CD4-positive, alpha-beta T cell (primary cell): ENCODE measurements at places on chromosomes 5 and 9.
A peak's percentile ranks its signal among the peaks of the same experiment; 100 is the strongest.

DNA sequence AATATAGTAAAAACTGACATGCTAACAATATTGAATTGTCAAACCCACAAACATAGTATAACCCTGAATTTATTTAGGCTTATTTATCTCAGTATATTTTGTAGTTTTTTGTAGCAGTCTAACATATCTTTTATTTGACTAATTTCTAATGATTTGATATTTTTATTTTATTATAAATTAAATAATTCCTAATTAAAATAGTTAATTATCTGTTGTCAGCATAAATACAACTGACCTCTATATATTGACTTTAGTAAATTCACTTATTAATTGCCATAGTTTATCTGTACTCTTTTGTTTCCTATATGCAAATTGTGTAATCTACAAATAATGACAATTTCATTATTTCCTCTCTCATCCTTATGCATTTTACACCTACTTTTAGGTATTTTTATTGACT is 215.1 kb upstream of the KIF2A start:
- no peak for DNase-seq

- no peak for DNase-seq
These were observed 421.7 kb downstream of the SPATA31D1 start for GRCh38 chr9:82410306-82410705.

DNA sequence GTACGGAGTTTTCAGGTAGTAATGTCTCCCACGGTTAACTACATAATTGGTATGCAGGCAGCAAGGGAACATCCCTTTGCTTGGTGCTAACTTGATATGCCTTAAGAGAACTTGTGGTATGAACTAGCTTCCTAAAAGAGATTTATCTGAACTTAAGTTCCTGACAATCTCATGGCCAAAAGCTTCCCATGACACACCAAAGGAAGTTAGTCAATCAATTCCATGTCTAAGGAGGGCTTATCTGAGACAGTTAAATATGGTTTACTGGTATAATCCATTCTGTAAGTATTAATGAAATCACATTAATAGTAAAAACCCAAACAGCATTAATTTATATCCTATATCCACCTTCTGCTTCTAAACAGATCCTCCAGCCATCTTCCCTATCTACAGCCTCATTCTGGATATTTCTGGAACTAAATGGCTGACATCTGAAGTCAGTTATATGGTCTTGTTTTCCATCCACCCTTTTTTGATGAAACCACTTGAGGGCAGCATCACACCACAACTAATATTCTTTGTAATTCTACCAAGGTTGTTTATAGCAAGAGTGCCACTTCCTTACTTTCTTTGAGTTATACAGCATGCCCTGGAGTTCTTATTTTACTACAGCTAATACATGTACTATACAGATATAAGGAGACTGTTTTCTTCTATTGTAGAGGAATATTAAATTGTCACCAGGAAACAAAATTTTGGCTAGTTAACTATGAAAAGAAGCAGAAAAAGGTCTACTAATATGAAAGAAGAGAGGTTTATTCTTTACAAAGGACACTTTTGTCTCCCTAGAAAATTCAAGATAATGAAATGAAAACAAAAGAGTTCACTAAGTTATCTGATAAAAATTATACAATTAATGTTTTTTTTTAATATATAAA is 34.7 kb downstream of the SHOC1 start:
- DNase-seq: peak; percentile 41

GRCh38 chr5:62794456-62794855 is 215.8 kb downstream of the LRRC70 start:
- no peak for DNase-seq

DNA sequence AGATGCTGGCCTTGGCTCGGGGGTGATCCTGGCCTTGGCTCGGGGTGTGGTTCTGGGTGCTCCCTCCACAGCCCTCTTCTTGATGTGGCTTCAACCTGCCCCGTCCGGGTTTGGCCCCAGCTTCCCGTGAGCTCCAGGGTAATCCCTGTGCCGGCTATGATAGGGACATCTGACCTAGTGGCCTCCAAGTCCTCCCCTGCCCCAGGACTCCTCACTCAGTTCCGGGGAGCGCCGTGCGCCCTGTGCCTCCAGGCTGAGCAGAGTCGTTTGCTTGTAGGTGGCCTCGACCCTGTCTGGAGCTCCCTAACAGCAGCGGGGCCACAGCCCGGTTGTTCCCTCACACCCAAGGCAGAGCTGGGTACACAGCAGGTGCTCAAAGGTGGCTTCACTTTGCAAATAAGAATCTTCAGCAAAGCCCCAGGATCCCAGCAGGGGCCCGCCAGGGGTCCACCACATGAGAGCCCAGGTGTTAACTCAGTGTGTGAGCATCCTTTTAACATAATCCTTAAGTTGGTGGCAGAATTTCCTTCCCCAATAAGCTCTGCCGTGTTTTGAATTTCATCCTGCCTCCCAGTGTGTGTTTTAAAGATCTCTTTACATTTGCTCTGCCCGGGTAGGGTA is 32.3 kb upstream of the CEP72 start:
- no peak for DNase-seq

- DNase-seq: no peak
These were observed 5.2 kb upstream of the PKN3 start for GRCh38 chr9:128696923-128697707.

DNA sequence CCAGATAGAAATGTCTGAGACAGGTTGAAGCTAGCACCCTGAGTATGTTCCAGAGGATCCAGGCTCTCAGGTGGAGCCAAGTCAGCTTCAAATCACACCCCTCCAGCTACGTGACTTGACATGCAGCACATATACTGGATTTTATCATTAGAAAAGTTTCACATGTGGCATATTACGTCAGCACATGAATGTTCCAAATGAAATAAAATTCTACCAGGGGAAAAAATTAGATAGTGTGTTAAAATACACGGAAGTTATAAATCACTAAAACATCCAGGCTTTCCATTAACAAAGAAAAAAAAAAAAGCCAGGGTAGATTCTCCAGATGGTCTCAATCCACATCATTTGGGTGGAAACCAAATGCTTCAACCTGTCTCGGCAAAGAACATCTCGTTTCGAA is 251.6 kb downstream of the MPDZ start:
- no peak for DNase-seq
